ENCODE measurements at places on chromosomes 12 and 14. TPM values are rescaled to one million over a fixed set of nuclear protein-coding genes. Genes with fewer than 3 reads are reported as not detected.
A peak's percentile ranks its signal among the peaks of the same experiment; 100 is the strongest.

The OAS3 gene
- total RNA-seq: 47.5 TPM

DNA sequence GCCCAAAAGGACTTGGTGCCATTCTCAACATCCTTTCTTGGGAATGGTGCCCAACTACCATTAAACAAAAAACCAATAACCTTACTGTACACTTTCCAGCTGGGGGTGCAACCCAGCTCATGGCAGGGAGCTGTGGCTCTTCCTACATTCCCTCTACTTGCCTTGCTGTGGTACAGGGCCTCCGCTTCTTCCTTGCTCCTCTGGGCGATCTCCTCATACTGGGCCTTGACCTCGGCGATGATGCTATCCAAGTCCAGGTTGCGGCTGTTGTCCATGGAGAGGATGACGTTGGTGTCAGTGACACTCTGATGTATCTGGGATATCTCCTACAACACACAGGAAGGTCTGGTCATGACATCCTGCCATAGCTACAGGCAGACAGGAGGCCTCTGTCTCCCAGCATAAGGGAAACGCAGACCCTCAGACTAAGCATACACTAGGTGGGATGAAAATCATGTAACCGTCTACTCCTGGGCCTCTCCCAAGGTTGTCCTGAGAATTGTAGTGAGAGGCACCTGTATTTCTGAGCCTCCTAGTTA, 3.9 kb downstream of the KRT2 start:
- DNase-seq: no peak

GRCh38 chr14:61598980-61599379, 96.3 kb upstream of the HIF1A start:
- DNase-seq: peak; percentile 81

The ZNF839 gene
- 20.9 TPM for total RNA-seq

- no peak for DNase-seq
Observed at GRCh38 chr12:66119229-66119869, 11.2 kb downstream of the LLPH start.

The FAR2 gene
- 5.2 TPM for total RNA-seq

DNA sequence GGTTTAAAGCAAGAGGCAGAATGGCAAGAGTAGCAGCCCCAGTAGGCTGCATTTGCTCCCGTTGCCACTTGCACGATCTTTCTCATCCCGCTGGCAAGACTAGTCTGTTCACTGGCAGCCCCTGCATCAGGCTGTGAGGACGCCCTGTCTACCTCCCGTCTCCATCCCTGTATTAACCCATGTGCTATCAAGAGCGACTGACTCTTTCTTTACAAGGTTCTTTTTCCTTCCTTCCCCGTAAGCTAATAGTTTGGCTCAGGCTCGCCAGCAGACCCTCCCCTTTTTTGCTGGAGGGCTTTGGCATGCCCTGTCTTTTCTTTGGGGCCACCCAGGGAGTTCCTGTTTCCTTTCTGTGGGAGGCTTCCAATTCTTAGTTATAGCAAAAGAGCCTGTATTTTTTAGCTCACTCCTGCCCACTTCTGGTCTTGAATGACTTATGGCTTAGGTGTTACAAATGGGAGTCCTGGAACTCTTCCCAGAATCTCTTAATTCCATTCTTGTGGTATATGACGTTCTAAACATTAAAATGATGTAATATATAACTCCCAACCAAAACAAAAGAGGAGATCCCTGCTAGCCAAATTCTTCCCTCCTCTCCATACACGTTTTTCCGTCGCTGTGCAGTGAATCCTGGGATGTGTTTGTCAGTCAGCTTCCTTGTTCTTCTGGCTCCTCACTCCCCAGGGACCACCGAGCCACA, 149.0 kb downstream of the PRKCH start:
- no peak for DNase-seq

- no peak for DNase-seq
Observed at GRCh38 chr14:76990084-76990483, 38.4 kb downstream of the IRF2BPL start.

DNA sequence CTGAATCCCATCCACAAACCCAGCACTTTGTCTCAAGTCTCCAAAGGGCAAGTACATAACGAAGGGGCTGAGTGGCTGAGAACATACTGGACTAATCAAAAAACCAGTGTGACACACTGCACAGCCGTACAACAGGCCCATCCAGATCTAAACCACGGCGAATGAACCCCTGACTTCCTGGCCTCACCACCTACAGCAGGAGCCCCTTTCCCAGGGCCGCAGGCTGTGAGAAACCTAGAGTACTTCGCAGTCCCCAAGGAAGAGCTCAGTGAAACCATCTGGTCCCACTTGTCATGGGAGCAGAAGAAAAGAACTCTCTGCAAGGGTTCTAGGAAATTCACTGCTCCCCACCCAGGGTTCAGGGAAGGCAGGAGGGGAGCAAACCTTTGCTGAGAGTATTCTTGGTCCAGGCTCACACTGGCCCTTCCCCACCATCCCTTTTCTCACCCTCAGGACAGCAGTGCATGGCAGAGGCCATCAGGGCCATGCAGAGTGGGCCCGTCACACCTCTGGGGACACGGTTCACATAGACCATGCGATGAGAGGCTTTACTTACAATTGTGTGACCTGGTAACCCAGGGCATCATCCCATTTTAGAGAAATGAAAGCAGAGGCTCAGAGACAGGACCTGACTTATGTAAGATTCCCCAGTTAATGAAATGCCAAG, 192.8 kb downstream of the BCL11B start:
- DNase-seq: no peak

- DNase-seq: peak; percentile 96
Observed at GRCh38 chr14:73851567-73852382, at the start of gene PTGR2. Gene PTGR2, plus strand, starts transcription at chr14:73851831. Its CDS starts 7,032 bp downstream, at chr14:73858863.

The HOXC9 gene
- not detected for total RNA-seq

GRCh38 chr12:73656375-73656774, 881.3 kb upstream of the ATXN7L3B start:
- DNase-seq: no peak

DNA sequence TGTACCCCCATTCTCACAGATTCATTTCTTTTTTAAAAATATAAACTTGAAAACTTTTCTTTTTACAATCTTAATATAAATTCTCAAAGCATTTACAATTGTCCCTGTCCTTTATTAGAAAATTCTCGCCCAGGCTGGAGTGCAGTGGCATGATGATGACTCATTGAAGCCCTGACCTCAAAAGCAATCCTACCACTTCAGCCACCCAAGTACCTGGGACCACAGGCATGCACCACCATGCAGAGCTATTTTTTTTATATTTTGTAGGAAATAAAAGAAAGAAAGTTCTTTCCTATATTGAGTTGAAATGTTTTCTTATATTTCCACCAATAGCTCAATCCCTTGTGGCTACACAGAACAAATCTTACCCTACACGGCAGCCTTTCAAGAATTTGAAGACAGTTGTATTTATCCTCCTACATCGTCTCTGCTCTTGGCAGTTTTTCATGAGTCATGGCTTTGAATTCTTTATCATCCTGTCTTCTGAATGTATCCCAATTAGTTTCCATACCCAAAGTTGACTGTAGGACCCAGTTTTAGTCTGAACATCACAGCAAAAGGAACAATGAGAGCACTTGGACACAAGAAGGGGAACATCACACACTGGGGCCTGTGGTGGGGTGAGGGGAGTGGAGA, 52.4 kb downstream of the SYT1 start:
- DNase-seq: no peak

The SMCO2 gene
- total RNA-seq: 1.1 TPM

DNA sequence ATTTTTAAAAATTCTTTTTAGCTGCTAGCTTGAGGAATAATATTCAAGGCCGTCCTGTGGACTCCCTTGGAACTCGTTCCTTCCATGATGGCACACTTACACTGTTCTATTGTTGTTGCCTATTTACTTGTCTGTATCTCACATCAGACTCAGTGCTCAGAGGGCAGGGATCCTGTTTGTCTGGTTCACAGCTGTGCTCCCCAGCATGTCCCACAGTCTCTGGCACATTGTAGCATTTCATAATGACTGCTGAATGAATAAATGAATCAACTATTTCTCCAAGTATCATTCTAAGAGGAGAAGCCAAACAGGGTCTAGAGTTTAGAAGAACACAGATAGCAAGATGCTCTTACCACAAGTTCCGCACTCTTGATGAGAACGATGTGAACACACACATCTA, 48.0 kb downstream of the NTN4 start:
- DNase-seq: no peak

- DNase-seq: peak; percentile 84
Observed at GRCh38 chr14:52325126-52325525, 11.0 kb downstream of the PTGER2 start.

DNA sequence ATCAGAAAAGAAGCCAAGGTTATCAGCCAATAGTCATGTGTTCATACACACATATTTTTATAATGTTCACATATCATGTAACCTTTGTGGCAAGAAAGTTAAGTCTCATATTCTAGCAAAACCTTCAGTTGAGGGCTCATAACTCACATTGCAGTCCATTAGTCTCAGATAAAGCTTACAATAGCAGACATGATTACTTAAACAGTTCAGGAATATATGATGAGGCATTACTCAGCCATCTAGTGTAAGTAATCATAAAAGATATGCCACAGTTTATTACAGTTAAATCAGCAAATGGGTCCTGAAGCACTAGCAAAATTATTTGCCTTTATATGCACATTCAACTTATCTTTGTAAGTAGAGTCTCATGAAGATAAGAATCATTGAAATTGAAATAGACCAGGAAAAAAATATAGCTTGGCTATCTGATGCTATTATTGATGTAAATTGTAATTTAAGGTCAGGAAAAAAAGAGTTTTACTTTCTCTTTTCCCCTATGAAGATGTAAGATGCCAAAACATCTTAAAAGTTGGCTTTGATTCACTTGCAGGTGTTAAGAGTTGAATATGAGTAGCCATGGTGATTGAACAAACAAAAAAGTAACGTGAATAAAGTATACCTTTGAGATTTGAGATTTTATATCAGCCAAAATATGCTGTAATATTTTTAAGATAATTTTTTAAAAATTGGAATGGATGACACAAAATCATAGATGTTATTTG, 537.0 kb downstream of the SLC6A15 start:
- DNase-seq: no peak

GRCh38 chr14:59370158-59370742, 94.9 kb downstream of the GPR135 start:
- DNase-seq: no peak

DNA sequence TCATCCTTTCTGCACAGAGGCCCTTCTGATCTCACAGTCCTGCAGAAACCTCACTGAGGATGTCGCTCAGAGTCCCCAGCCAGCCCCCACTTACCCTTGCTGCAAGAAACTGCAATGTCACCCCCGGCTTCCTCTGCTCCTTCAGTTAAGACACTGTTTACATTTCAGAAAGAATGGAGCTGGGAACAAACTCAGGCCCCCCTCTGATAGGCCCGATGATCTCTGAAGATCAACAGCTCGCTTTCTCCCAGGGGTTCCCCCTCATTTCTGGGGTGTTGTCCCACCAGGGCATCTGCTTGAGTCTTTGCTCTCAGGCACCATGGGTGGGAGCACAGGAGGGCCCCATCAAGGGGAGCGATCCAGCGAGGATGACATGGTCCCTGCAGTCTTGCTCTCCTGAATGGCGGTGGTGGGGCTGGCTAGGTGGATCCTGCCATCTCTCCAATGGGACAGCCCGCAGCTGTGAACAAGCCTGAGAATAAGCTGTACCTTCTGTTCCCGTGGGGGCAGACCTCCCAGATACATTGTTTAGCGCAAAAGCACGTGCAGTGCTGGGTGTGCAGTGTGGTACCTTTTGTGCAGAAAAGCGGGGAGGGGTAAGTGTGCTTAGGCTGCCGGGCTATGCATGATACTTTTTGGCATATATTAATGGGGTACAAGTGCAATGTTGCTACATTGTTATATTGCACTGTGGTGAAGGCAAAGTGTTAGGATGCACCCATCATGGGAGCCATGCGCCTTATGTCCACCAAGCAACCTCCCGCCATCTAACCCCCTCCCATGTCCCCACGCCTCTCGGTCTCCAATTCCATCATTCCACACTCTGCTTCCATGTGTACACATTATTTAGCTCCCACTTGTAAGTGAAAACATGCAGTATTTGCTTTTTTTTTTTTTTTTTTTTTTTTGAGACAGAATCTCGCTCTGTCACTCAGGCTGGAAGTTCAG, 6.7 kb upstream of the NCOR2 start:
- no peak for DNase-seq

The SSTR1 gene
- not detected for total RNA-seq

The GLS2 gene
- 2.4 TPM for total RNA-seq

- DNase-seq: no peak
Observed at GRCh38 chr12:112126911-112127310, 1.6 kb downstream of the TRAFD1 start.

DNA sequence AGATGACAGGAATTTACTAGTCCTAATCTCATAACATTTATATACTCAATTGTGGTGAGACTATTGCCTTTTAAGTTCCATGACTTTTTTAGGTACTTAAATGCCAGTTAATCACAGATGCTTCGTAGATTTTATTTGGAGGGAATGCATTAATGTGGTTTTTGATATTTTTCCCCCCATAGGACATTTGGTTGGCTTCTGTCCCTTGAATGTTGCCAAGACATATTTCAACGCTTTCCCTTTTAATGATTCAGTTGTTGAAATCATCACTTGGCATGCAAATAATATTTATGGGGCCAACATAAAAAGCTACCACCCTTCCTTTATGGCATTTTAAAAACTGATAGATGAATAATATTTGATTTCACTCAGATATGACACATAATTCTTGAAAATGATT, 172.1 kb downstream of the ACSS3 start:
- no peak for DNase-seq

The MMP14 gene
- 3.2 TPM for total RNA-seq

- DNase-seq: no peak
Observed at GRCh38 chr14:56490379-56490778, 89.2 kb upstream of the TMEM260 start.
